ENCODE measurements at places on chromosomes 4 and X. TPM values are rescaled to one million over a fixed set of nuclear protein-coding genes. Genes with fewer than 3 reads are reported as not detected.

ALAS2 gene
- 46.9 TPM for total RNA-seq

MAOB gene
- 12.3 TPM for total RNA-seq

DNA sequence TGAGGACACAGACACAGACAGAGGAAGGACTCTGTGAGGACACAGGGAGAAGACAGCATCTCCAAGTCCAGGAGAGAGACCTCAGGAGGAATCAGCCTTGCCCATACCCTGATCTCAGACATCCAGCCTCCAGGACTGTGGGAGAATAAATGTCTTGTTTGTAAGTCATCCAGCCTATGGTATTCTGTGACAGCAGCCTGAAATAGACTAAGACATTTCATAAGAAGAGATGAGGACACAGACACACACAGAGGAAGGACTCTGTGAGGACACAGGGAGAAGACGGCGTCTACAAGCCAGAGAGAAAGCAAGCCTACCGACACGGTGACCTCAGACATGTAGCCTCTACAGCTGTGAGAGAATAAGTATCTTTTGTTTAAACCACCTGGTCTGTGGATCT, 112.1 kb downstream of the DHRSX start:
- DNase-seq = no peak

SOWAHB gene
- total RNA-seq = 3.9 TPM

ZFX gene
- total RNA-seq = 112 TPM

DNA sequence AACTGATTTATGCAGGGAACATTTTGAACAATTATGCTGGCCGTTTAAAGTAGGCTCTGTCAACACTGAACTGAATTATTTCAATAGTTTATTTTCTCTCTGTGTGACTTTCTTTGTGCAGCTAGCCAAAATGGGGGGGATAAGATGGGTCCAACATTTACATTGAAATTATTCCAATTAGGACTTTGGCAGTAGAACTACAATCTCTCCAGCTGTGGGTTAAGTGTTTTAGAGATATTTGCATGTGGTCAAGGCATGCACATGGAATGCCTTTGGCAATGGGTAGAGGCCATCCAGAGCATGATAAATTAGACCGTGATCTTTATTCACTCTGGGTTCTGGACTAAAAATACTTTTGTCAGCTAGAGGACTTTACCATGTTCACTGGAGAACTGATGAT, 107.9 kb upstream of the ELOVL6 start:
- DNase-seq = peak; percentile 13

AIFM1 gene
- 10.8 TPM for total RNA-seq

GRCh38 chrX:38426785-38427184, 74.4 kb downstream of the OTC start:
- DNase-seq = no peak
